ENCODE measurements at places on chromosomes 11 and 22.
A peak's percentile ranks its signal among the peaks of the same experiment; 100 is the strongest.

DNA sequence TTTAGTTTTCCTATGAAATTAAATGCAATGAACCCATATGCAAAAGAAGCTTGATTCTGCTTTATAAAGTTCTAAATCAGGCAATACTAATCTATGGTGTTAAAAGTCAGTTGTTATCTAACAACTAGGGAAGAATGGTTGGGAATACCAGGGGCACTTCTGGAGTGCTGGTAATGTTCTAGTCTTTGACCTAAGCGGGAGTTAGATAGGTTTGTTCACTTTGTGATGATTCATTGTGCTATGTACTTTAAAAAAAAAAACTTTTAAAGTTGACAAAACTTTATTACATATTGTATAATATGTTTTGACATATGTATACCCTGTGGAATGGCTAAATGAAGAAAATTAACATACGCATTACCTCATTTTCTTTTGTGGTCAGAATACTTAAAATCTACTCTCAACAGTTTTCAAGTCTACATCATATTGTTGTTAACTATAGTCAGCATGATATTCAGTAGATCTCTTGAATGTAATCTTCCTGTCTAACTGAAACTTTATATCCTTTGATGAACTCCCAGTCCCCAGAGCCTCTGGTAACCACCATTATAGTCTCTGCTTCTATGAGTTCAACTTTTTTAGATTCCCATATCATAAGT is 39.2 kb downstream of the BIRC2 start:
- H3K27me3 ChIP-seq: no peaks in the 10 kb centered on the region
- no peak for DNase-seq
- peaks cover 21% of the 10 kb centered on the region for H3K36me3 ChIP-seq
- H3K4me3 ChIP-seq: no peak overlapping the region

- no peak overlapping the region for H3K4me3 ChIP-seq
- no peaks in the 10 kb centered on the region for H3K36me3 ChIP-seq
- H3K27me3 ChIP-seq: peaks cover 12% of the 10 kb centered on the region
- no peaks in the 10 kb centered on the region for H3K4me1 ChIP-seq
These were observed 12.9 kb downstream of the MMP7 start for GRCh38 chr11:102517670-102518069.

DNA sequence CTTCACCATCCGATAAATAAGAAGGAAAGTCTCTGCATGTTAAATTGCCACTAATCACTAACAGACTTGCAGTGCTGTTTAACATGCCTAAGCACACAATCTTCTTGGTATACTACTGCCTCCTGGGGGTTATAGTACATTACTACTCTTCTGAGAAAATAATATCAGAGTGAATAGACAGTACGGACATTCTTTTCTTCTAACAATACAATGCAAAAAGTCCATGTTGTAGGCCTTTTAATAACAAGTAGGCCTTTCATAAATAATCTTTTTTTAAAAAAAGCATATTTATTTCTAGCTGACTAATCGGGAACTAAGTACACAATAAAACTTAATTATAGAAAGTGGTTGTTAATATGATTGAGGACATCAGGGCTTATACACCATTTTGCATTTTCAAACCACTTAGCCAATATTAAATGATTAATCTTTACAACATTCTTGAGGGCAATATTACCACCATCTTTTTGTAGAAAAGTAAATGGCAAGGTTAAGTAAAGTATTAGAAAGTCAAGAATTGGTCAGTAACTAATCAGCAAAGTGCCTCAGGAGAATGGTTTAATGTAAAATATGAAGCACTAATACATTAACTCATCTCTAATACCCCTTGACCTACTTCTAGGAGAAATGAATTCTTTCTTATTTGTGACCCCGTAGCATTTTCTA is 84.7 kb downstream of the TTC28 start:
- DNase-seq: no peak
- no peaks in the 10 kb centered on the region for H3K27me3 ChIP-seq
- no peak overlapping the region for H3K4me3 ChIP-seq
- H3K36me3 ChIP-seq: no peaks in the 10 kb centered on the region
- no peak overlapping the region for H3K27ac ChIP-seq

DNA sequence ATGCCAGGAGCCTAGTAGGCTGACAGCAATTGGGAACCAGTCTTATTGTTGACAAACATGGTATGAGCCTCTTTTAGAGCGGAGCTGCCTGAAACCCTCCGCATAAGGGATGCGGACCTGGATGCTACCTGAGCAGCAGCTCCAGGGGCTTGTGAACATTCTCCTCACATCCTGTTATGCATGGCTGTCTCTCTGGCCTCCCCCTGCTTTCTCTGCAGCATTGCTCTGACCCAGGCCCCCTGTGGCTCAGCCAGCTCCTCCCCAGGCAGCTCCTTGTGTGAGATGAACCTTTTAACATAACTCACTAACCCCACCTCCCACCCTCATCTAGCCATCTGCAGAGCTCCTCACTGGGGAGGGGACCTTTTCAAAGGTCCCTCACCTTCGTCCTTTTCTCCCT is 6.0 kb downstream of the BMAL1 start:
- no peak overlapping the region for H3K27ac ChIP-seq
- no peaks in the 10 kb centered on the region for H3K27me3 ChIP-seq
- H3K4me1 ChIP-seq: peaks cover 91% of the 10 kb centered on the region
- no peak overlapping the region for H3K4me3 ChIP-seq
- no peak for DNase-seq

DNA sequence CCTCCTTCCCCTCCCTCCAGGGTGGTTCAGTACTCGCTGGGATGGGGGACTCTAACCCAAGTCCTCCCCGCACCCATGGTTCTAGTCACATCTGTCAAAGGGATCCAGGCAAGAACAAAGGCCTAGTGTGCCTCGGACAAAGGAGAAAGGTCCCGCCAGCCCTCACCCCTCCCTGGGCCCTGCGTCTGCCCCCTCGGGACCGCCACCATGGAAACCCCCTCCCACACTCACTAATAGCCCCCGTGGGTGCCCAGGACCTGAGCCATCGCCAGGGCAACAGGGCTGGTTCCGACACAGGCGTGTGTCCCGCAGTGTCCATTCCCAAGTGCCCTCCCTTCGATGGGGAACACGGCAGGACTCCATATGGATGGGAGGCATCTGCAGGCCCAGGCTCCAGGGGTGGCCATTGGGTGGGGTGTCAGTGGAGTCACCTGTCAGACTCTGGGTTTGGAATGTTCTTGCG is 5.1 kb upstream of the CARNS1 start:
- peaks cover 11% of the 10 kb centered on the region for H3K36me3 ChIP-seq
- no peak for DNase-seq
- H3K4me3 ChIP-seq: peak overlapping the region; percentile 96

DNA sequence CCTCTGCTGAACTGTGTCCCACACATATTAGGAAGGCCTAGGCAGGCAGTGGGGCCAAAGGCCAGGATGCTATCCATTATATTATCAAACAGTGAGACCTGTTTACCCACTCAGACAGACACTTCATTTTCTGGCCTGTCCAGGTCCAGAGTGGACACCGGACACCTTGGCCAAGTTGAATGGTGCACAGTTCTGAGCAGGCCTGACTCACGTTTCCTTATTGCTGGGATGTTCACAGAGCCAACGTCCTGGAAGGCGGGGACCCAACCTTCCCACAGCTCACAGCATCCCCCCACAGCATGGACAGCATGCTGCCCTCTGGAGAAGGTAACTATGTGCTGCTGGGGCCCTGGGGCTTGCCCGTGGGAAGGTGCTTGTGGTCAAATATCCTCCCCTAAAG is 86.6 kb downstream of the BTBD10 start:
- H3K36me3 ChIP-seq: peaks cover 50% of the 10 kb centered on the region
- H3K4me1 ChIP-seq: no peaks in the 10 kb centered on the region
- H3K27ac ChIP-seq: no peak overlapping the region
- H3K27me3 ChIP-seq: no peaks in the 10 kb centered on the region

GRCh38 chr11:114050258-114050927 is 9.1 kb upstream of the ZBTB16 start:
- H3K36me3 ChIP-seq: no peaks in the 10 kb centered on the region
- no peak for DNase-seq
- no peak overlapping the region for H3K27ac ChIP-seq
